ENCODE measurements at places on chromosomes 16 and 17.
A peak's percentile ranks its signal among the peaks of the same experiment; 100 is the strongest.

GRCh38 chr17:35467824-35468223 is 19.3 kb upstream of the SLFN13 start:
- no peak for DNase-seq

GRCh38 chr17:76405967-76406647 is 21.7 kb downstream of the SPHK1 start:
- no peak for DNase-seq

DNA sequence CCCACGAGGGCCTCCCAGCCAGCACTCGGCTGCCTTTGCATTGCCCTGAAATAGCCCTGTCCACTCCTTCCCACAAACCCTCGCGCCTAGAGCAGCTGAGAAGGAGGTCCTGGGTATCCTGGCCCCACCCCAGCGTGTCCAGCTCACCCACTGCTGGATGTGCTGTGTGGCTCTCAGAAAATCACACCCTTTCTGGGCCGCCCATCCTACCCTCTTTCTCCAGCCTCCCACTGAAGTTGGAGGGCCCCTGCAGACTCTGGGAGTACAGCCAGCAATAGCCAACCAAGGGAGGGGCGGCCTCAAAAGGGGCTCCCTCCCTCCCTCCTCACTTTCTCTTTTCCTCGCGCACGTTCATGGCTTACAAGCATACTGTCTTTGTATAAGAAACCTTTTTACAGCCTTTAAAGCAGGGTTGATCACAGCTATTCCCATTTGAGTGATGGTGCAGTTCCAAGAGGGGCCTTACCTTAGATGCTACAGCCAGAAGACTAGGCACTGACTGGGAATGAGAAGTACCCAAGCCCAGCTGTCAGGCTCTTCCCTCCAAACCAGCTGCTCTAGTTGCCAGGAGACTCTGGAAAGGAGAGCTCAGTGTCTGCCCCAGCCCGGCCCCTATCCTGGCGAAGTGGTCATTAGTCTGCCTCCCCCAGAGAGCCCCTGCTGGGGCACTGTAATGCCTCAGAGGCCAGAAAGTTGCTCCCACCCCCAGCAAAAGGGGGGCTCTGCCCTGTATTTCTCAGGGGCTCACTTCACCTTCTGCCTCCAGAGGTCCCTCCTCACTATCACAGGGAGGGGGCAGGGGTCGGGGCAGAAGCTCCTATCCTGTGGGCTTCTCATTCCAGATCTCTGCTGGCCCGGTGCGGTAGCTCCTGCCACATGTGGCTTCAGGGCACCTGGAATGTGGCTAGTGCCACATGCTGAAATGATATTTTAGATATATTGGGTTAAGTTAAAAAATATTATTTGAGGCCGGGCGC is 38.1 kb downstream of the DCAKD start:
- no peak for DNase-seq

GRCh38 chr16:77539421-77540034 is 104.7 kb upstream of the ADAMTS18 start:
- no peak for DNase-seq

DNA sequence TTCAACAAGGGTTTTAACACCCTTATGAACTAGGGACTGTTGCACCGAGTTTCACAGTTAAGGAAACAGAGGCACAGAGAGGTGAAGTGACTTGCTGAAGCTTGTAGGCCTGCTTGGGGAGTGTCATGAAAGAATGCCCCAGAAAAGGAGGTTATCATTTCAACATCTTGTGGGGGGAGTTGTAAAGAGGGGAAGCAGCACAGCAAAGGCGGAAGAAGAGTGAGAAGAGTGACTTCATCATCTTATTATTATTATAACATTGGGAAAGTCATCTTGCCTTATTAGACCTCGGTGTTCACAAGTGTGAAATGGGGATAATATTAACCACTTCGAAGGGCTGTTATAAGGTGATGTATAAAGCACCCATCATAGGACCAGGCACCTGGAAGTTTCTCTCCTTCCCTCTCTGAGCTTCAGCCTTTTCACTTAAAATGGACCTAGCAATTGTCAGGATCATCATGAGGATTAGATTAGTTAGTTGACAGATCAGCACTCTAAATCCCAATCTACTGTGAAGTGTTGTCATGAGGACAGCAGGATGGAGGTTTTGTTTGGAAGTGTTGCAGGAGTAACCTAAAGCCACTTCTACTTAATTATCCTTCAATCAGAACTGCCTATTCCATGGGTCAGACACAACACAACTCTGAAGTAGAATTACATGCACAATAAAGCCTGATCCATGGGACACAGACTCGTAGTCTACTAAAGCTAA is 2.3 kb downstream of the CCL4 start:
- DNase-seq: no peak

DNA sequence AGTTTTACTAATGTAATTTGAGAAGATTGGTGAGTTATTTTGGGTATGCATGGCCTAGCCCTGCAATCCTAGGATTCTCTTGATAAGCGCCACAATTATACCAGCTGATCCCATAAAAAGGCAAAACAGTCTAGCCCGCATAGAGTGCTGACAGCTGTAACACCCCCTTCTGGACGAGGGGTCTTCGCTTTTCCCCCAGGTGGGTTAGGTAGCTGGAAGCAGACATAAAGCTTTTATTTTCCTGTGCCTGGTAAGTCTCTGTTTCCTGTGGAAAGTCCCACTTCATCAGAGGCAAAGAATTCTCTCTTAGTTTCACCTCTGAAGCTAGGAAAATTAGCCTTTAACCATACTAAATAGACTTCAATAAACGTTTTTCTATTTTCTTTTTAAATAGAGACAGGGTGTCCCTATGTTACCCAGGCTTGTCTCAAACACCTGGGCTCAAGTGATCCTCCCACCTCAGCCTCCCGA is 108.3 kb downstream of the YPEL2 start:
- no peak for DNase-seq

- DNase-seq: no peak
Measured at GRCh38 chr17:16962804-16963203, 9.1 kb downstream of the TNFRSF13B start.

- no peak for DNase-seq
Measured at GRCh38 chr16:69618721-69619120, 53.0 kb downstream of the NFAT5 start.

- no peak for DNase-seq
Measured at GRCh38 chr17:2250140-2251095, 53.2 kb downstream of the SMG6 start.

- DNase-seq: no peak
Measured at GRCh38 chr17:48487221-48487620, 43.6 kb downstream of the HOXB1 start.

- DNase-seq: no peak
Measured at GRCh38 chr17:79938336-79939093, 97.2 kb downstream of the TBC1D16 start.

DNA sequence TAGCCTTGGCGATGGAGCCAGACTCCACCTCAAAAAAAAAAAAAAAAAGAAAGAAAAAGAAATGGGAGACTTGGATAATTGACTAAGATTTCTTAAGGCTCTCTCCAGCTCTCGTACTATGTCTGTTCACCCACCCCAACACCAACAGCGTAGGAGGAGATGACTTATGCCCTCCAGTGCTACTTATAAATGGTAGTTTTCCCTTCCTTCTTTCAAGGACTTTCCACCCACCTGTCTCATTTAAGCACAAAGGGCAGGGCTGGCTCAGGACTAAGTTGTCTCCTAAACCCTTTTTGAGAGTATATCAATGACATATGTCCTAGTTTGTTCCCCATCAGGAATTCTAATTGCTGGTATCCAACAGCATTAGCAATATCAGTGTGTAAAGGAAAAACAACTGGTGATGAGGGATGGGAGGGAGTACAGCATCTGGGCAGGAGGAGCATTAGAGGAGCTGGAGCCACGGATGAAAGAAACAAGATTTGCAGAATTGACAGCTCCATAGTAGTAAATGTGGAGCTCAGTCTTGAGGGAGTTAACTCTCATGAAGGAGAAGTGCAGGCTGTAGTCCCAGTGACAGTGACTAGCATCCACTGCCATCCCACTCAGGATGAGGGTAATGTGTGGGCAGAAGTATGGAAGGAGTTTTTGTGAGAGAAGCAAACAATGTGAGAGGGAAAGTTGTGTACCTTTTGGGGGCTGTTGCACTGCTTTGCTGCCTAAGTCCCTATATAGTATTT is 17.2 kb downstream of the UBE2Z start:
- no peak for DNase-seq

GRCh38 chr17:5706577-5707210 is 122.4 kb upstream of the NLRP1 start:
- peak; percentile 8 for DNase-seq

GRCh38 chr16:81956213-81956948 is 54.9 kb downstream of the SDR42E1 start:
- DNase-seq: no peak

- DNase-seq: no peak
Measured at GRCh38 chr17:39738983-39739884, 1.5 kb downstream of the GRB7 start.

- DNase-seq: no peak
Measured at GRCh38 chr17:77388384-77389306, 247.9 kb downstream of the SEC14L1 start.

- DNase-seq: no peak
Measured at GRCh38 chr16:29896841-29897240, 2.5 kb downstream of the SEZ6L2 start.

DNA sequence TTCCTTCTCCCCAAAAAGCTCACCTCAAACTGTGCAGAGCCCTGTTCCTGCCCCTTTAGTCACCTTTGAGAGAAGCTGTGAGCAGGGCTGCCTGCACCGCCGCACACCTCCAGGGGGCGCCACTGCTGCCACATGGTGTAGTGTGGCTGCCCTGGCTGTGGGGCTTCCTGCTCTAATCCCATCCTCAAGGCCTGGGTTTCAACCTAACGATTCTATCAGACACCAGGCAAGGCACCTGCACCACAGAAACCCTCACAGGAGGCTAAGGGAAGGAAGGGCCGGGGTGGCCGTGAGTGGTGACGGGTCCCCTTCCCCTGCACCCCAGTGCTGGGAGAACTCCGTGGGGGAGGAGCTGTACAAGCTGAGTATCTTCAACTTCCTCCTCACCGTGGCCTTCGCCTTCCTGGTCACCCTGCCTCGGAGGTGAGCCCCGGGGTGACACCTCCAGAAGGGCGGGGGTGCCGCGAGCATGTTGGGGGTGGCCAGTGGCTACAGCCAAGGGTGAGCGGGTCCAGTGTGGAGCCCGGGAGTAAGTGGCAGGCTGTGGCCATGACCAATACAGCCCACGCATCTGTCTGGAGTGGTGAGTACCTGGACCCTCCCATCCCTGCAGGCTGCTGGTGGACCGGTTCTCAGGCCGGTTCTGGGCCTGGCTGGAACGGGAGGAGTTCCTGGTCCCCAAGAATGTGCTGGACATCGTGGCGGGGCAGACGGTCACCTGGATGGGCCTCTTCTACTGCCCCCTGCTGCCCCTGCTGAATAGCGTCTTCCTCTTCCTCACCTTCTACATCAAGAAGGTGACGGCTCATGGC is 7.0 kb downstream of the TMC8 start:
- DNase-seq: no peak

DNA sequence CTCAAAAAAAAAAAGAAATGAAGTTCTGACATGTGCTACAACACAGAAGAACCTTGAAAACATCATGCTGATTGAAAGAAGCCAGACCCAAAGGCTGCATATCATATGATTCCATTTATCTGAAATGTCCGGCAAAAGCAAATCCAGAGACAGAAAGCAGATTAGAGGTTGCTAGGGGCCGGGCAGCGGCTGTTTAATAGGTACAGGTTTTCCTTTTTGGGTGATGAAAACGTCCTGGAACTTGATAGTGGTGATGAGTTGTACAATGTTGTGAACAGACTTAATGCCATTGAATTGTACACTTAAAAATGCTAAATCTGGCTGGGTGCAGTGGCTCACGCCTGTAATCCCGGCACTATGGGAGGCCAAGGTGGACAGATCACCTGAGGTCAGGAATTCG is 166.5 kb downstream of the NTN1 start:
- no peak for DNase-seq

DNA sequence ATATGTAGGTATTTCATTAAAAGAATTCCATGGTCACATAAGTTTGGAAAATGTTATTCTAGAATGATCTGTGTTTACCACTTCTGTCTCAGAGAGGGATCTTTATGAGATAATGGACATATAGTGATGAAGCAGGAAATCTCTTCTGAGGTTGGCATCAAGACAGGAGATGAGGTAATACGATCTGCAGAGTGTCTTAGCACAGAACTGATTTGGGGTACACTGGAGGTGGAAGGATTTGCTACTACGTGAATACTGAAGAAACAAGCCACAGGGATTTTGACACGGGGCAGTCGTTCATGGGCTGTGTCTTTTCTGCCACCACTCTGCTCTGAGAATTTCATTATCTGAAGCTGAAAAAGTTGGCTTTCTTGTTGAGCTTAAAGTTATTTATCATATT is 5.5 kb downstream of the CBFB start:
- DNase-seq: no peak

DNA sequence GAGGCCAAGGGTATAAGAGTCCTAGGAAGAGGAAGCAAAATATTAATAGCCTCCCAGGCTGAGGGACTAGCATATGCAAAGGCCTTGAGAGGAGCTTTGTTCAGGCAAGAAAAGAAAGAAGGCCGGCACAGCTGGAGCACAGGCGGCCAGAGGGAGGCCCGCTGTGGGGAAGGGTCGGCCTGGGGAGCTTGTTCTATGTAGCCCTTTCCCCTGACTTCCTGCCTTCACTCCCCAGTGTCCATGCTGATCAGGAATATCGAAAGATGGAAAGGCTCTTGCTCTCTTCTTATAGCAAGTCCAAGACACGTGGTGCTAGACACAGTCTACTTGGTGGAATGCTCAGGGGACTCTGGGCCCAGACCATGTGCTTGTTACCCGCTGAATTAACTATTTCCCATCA is 27.4 kb upstream of the HAS3 start:
- DNase-seq: no peak

GRCh38 chr16:57169327-57169726 is 16.5 kb downstream of the PSME3IP1 start:
- no peak for DNase-seq

GRCh38 chr16:30041841-30042240 is 10.8 kb upstream of the TLCD3B start:
- no peak for DNase-seq

DNA sequence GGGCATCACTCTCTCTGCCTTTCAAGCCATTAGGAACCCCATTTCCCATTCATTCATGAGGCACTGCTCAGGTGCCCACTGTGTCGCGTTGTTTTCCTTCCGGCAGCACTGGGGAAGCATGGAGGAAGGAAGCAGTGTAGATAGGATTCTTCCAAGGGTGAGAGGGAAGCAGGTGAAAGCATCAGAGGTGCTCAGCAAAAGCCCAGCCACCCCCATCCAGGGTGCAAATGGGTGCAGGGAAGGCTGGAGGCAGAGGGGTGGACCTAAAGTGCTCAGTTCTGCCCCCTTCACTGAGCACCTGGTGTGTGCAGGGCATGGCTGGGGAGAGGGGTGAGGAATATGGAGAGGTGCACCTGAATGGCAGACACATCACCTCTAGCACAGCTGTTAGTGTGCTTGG is 3.4 kb upstream of the NXPH3 start:
- DNase-seq: no peak

- no peak for DNase-seq
Measured at GRCh38 chr17:55577687-55578086, 66.4 kb upstream of the SMIM36 start.

DNA sequence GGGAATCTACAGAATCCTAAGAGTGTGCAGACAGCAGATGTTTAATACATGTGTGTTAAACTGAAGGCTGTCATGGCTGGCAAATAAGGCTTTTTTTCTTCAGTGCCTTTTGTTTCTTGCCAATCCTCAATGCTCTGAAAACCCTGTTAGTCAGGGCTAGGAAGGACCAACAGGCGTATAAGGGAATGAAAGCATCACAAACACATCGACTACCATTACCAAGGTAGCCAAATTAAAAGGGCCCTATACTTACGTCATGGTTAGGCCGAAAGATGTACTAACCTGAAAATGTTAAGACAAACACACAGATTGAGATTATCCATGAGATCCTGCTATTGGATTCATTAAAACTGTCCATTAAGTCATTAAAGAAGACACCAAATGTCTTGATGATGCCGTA is 13.1 kb downstream of the SLC16A6 start:
- DNase-seq: no peak
